ENCODE measurements at places on chromosomes 5 and 9.

- DNase-seq: peak; percentile 64
Observed at GRCh38 chr5:96699186-96699820, 37.1 kb downstream of the CAST start.

GRCh38 chr5:39102684-39103155 is 28.5 kb upstream of the RICTOR start:
- peak; percentile 47 for DNase-seq

DNA sequence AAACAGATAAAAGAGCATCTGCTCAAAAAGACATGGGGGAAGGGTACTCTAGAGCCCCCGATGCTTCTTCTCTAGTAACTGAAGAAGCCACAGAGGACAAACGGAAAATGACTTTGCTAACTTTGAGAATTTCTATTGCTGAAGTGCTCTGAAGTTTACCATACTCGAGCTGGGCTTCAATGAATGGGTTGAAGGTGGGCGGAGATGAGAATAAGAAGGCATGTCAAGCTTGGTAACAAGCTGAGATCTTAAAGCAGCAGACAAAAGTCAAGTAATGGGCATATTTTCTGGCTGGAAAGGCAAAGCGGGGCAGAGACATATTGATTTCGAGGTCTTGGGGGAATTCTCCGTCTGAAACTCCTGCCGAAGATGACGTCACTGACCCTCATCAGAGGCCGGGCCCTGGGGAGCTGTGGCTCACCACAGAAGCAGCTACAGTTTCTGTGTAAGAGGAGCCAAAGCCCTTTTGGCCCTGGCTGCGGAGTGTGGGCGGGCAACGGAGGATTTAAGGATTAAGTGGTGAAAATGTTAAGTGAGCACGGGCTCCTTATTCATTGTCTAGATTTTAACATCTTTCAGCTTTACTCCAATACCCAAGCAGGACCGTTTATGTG is 115.8 kb upstream of the SLIT3 start:
- no peak for DNase-seq

- no peak for DNase-seq
Observed at GRCh38 chr5:65994117-65994786, 67.9 kb downstream of the ERBIN start.

- no peak for DNase-seq
Observed at GRCh38 chr9:130159915-130160670, 12.1 kb upstream of the NCS1 start.

DNA sequence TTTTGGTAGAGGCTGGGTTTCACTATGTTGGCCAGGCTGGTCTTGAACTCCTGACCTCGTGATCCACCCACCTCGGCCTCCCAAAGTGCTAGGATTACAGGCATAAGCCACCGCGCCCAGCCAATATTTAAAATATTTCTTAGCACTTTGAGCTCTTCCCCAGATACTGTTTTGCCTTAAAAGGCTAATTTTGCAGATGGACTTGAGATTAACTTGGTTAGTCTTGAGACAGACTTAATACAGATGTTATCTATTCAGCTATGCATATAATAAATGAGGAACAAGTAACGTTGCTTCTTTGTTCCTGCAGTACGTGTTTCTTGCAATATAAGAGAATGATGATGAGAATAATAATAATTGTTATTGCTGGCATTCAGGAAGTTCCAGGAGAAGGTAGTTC is 56.3 kb downstream of the PCSK5 start:
- no peak for DNase-seq

Data from lung microvascular endothelial cell (primary cell).